ENCODE measurements at places on chromosomes 6 and 20.
A peak's percentile ranks its signal among the peaks of the same experiment; 100 is the strongest.

DNA sequence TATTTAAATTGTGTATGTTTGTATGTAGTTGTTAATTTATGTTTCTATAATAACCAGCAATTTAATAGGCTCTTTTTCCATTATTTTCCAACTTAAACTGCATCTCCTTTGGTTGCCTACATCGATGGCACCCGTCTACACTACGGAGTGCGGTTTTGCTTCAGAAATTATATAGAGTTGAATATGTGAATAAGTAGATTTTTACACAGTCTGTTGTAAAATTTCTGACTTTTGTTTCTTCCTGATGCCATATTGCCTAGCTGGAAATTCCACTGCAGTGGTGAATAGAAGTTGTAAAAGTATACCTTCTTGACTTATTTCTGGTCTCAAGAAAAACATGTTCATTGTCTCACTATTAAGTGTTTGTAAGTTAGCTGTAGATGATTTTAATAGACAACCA is 404.1 kb upstream of the EPHA7 start:
- no peak for DNase-seq

DNA sequence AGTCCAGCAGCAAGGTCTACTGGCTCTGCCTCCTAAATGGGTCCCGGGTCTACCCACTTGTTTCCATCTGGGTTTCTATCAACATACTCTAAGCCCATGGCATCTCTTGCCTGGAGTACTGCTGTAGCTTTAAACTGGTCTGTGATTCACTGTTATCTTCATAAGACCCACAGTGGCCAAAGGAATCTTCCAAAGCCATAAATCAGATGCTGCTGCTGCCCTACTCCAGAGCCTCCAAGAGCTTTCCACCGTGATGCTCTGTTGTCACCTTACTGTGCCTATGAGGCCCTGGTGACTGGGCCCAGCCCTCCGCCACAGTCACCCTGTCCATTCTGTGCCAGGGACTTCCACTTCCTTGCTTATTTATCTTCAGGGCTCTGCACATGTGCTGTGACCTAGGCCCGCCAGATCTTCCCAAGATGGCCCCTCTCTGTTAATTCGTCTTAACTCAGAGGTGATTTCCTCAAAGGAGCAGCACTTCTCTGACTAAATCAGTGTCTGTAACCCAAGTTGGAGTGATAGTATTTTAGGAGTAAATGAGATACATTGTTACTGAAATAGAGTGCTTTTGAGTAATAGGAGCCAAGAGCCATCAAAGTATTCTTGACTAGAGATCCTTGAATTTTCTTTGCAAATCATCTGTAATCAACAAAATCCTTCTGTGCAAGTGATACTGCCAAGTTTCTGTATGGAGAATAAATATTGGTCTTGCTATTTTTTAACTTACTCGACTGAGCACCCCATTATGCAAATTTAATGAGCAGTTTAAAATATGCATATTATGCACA is 102.5 kb downstream of the PPP1R14C start:
- no peak for DNase-seq

- DNase-seq, result no peak
Observed at GRCh38 chr20:4113615-4114603, 98.6 kb upstream of the RNF24 start.

- DNase-seq, result no peak
Observed at GRCh38 chr20:61684583-61685235, 381.0 kb downstream of the TAF4 start.

GRCh38 chr6:91438570-91438969 is 851.7 kb upstream of the MAP3K7 start:
- DNase-seq, result no peak

GRCh38 chr6:158464483-158464882 is 95.4 kb upstream of the TMEM181 start:
- no peak for DNase-seq

GRCh38 chr20:24136659-24137246 is 148.2 kb upstream of the GGTLC1 start:
- DNase-seq, result no peak

GRCh38 chr6:83879746-83880145 is 20.3 kb downstream of the CYB5R4 start:
- DNase-seq, result no peak

DNA sequence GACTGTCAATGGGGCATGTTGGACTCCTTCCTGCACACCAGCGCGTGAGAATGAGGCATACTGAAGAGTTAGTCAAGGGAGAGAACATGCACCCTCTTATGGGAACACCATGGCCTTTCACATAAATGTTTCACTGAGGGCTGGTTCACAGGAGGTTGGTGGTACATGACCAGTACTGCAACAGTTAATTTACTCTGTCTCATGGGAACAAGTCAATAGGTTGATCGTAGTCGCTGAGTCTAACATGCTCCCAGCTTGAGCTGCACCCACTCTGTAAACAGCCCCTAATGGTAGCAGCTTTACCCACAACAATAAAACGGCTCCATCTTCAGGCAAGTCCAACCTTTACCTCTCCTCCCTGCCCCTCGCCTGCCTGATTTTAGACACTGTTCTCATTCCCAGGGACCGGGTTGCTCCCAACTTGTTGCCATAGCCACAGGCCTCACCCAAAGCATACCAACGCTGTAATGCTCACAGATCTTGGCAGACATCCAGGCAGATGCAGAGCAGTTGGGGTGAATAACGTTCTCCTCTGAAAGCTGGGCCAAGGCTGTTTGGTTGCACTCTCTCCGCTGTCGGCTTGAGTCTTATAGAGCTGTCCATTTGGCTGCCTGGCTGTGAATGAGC is 111.3 kb downstream of the LY86 start:
- no peak for DNase-seq

DNA sequence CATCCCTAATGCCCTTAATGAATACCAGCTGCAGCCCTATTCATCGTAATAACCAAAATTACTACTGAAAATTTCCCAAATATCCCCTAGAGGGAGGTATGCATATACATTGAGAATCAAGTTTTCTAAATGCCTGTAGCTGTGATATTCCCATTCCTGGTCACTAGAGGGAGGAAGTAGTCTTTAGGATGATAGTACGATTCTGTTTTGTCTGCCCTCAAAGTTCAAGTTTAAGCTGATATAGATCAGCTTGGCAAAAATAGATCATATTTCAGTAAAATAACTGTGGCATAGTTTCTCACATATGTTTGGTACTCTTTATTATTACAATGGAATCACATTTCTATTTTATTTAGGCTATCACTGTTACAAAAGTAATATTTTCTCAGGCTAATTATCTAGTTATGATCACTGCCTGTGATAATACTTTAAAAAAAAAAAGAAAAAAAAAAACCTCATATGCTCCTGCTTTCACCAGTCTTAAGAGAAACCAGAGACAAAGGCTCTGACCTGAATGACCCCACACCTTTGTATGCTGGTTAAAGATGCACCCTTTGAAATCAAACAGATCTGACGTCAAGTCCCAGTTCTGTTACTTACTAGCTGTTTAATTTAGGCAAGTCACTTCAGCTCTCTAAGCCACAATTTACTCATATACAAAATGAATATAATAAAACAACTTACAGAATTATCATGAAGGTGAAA is 11.0 kb downstream of the TSPYL1 start:
- DNase-seq, result no peak

GRCh38 chr6:119734227-119734626 is 384.7 kb upstream of the MAN1A1 start:
- no peak for DNase-seq

- DNase-seq, result no peak
Observed at GRCh38 chr6:83792846-83793245, 60.3 kb upstream of the RIPPLY2 start.

DNA sequence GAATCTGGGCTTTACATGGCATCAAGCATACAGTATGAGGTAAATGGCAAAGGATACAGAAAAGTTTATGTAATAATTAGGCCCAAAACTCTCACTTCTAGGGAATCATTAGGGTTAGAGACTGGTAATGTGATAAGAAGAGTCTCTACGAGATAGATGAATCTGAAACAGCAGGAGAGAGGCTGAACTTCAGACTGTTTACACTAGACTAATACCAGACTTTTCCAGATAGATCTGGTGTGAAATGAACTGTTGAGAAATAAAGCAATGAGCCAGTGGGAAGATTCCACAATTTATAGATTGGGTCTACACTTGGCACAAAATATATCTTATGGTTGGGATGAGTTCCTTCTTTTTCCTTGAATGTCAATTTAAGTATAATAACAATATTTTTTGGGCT is 134.3 kb downstream of the MAN1A1 start:
- DNase-seq, result no peak

DNA sequence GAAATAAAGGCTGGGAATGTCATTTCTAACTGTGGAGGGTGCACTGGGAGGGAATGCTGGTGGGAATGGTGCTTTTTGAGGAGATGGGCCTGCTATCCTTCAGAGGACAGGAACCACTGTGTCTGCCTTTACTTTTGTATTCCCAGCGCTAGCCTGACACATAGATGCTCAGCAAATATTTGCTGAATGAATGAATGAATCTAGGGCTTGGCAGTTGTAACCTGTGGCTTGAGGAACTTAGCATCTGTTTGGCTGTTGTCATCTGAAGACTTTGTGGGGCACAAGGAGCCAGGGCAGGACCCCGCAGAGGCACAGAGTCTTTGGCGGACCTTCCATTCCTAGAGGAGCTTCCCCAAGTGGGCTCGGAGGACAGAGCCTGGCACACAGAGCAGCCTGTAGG is 6.1 kb downstream of the TOX2 start:
- DNase-seq, result no peak

DNA sequence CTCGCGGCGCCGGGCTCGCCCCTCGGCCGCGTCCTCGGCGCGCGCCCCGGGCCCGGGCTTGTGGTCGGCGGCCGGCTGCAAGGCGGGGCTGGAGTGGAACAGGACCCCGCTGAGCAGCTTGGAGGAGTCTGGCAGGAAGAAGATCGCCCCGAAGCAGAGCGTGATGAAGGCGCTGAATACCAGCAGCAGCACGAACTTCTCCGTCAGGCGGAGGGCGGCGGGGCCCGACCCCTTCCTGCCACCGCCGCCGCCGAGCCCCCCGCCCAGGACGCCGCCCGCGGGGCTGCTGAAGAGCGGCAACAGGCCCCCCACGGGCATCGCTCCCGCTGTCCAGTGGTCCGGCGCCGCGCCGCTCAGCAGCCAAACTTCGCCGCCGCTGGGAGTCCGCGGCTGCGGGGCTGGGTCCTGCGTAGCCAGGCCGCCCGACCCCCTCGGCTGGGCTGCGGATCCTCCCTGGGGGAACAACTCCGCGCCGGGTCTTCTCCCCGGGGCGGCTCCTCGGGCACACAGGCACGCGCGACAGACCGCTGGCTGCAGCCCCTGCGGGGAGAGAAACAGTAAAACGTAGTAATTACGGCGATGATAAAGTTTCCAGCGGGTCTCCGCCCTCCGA is 707 bp downstream of the MAN1A1 start:
- DNase-seq, result peak; percentile 3

GRCh38 chr6:15503346-15503680 is 159.5 kb downstream of the DTNBP1 start:
- DNase-seq, result no peak

GRCh38 chr6:116366740-116367275 is 3.9 kb upstream of the DSE start:
- DNase-seq, result no peak

- no peak for DNase-seq
Observed at GRCh38 chr20:45082468-45082867, 18.5 kb downstream of the KCNS1 start.

- no peak for DNase-seq
Observed at GRCh38 chr20:52309181-52309580, 117.6 kb upstream of the ZFP64 start.

GRCh38 chr20:61349447-61350165 is 97.5 kb downstream of the CDH4 start:
- no peak for DNase-seq

GRCh38 chr6:127484212-127484863 is 25.1 kb upstream of the KIAA0408 start:
- DNase-seq, result no peak

DNA sequence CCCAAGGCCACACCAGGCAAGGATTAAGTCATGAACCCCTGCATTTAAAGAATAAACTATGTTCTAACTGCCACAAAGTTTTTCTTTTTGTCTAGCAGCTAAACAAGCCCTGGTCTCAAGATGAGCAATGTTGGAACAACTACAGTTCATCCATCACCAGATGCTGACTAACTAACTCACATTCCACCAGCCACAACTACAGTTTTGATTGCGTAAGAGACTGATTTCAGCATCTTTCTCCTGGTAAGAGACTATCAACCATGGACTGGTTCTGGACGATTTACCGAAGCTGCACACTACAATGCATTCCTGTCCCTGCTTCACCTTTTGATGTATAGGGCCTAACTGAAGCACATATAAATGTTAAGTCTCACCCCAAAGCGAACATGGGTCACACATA is 43.0 kb downstream of the F13A1 start:
- no peak for DNase-seq

Data from stimulated activated CD8-positive, alpha-beta memory T cell treated with anti-CD3 and anti-CD28 coated beads, Interleukin-15, amount 100 ng/mL, for 48 hours (primary cell).